ENCODE measurements at places on chromosomes 6 and 20. TPM values are rescaled to one million over a fixed set of nuclear protein-coding genes. Genes with fewer than 3 reads are reported as not detected.

PSMB8 gene
- 11.8 TPM for total RNA-seq

GINS1 gene
- total RNA-seq: 7.7 TPM

ECT2L gene
- 0.39 TPM for total RNA-seq

MYH7B gene
- 0.39 TPM for total RNA-seq

MYB gene
- not detected for total RNA-seq

Data from placental epithelial cell (primary cell).